ENCODE measurements at places on chromosomes 7 and 10. TPM values are rescaled to one million over a fixed set of nuclear protein-coding genes. Genes with fewer than 3 reads are reported as not detected.

DNA sequence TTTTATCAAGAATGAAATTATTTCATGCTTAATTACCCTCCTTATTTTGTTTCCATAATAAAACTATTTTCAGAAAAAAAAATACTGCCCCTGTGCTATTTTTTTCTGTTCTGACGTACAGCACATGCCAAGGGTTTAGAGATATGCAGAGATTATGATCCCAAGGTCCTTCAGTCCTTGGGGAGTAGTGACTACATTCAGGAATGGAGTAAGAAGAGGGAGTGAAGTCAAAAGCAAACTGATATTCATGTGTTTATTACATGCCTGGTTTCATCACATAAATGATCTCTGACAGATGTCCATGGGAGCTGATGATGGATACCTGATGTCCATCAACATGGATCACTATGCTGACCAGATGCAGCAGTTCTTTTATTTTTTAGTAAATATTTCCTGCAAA lies 17.2 kb downstream of the AKAP9 start:
- no peak for DNase-seq

- no peak for DNase-seq
These were observed 66.3 kb downstream of the ARHGAP22 start for GRCh38 chr10:48538611-48539010.

DNA sequence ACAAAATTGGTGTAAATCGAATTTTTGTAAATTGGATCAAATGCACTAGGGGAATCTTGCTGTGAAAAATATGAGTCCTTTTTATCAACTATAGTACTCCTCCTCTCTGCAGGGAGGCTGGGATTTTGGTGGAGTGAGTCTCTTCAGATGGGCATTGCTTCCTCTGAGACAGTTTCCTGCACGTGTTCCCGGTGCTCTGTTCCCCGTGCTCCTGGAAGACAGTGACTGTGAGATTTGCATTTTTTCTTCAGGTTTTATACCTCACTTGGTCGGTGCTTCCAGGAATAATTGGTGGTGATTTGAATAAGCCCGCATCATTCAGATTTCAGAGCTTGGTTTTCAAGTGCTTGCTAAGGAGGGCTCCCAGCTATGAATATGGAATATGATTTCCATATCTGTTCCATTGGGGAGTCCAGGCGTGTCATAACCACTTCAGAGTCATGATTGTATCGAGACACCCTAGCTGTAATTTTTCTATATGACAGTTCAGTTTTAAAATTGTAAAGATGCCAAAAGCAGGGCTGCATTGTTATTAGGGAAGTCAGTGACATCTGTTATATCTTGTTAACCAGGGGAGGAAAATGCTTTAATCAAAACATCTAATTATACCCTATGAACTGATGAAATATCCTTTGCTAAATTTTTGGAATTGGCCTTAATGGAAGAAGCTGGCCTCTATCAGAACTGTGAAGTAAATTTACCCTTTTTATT lies 12.3 kb downstream of the AUTS2 start:
- no peak for DNase-seq

- no peak for DNase-seq
These were observed 135.0 kb downstream of the ACTR3B start for GRCh38 chr7:152894295-152895170.

DNA sequence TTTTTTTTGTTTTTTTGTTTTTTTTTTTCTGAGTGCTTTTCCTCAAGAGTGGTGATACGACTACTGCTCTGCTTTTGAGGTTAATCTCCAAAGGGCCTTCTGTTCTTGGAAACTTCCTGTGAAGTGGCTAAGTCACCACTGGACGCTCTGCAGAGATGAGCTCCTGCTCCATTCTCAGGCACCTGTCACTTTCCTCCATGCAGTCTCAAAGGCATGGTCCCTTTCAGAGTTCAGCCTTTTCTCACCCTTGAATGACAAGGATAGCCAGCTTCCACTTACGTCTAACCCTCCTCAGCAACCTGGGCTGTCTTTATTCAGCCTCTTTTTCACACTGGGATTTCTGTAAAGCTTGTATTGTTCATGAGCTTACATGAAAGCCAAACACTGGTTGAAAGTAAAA lies 65.8 kb downstream of the BMPER start:
- DNase-seq = no peak

DNA sequence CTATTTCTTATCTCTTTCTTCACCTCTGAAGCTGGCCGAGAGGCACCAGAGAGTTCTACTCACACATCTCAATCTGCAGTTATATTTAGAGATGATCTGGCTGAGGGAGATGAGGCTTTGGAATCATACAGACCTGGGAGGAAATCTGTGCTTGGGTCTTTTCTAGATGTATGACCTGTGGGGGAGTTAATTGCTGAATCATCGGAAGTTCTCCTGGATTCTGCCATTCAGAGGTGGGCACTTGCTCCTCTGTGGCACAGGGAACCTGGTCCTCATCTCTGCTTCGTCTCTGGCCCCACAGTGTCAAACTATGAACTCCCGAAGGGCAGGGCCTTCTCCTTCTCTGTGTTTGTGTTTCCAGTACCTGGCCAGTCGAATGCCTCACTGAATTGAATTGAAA lies 52.5 kb downstream of the BLNK start:
- no peak for DNase-seq

- no peak for DNase-seq
These were observed 144.9 kb downstream of the SH3PXD2A start for GRCh38 chr10:103710490-103710889.

- no peak for DNase-seq
These were observed 317.8 kb downstream of the SH2D4B start for GRCh38 chr10:80855348-80855971.

- no peak for DNase-seq
These were observed 117.7 kb upstream of the TNRC18 start for GRCh38 chr7:5541087-5541992.

GRCh38 chr7:28378574-28379149 lies 33.7 kb upstream of the CREB5 start:
- no peak for DNase-seq

DNA sequence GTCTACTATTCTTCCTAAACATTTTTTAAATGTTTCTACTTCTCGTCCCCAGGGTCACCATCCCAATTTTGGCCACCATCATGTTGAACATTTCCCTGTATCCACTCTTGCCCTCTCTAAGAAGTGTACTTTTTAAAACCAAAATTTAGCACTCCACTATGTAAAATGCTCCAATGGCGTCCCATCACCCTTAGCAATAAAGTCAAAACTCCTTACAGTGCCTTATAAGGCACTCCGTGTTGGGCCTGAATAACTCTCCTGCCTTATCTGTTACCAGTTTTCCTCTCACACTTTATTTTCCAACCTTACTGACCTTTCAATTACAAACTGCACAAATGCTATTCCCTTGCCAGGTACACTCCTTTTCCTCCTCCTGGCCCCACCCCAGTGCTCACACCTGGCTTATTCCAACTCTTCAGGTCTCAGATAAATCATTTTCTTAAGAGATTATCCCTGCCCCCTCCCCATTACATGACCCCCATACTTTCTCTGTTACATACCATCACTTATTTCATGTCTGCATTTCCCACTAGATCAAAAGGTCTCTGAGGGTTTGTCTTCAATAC lies 1.3 kb downstream of the TMEM168 start:
- DNase-seq = no peak

DNA sequence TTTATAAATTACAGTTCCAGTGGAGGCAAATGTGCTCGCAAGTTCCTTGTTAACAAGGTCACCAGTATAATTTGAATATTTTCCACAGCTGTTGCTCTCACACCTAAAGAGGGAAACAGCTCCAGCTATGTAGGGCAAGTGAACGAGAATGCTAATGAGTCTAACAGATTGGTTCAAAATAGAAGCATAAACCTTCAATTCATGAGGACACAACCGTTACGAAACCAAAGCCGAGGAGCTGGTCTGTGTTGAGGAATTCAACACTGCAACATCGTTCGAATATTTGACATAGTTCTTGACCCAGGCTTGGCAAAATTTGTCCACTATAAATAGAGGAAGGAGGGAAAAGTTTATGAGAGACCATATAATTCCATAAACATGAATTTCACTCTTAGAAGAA lies 161.3 kb downstream of the KLF6 start:
- no peak for DNase-seq

DNA sequence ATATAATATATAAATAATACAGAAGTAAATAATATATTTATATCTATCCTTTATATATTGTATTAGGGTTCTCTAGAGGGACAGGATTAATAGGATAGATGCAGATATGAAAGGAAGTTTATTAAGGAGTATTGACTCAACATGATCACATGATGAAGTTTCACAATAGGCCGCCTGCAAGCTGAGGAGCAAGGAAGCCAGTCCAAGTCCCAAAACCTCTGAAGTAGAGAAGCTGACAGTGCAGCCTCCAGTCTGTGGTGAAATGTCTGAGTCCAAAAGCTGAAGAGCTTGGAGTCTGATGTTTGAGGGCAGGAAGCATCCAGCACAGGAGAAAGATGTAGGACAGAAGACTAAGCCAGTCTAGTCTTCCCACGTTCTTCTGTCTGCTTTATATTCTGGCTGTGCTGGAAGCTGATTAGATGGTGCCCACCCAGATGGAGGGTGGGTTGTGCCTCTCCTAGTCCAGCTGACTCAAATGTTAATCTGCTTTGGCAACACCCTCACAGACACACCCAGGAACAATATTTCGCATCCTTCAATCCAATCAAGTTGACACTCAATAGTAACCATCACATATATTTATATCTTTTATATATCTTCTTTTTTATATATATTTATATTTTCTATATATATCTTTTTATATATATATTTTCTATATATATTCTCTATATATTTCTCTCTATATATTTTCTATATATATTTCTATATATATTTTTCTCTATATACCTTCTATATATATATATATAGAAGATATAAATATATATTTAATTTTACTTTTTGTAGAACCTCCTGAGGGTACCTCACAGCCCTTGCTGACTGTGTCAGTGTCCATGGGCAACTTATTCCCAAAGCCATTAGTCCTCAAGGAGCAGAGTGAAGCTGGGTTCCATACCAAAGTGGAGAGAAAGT lies 24.6 kb upstream of the AKR1B10 start:
- DNase-seq = no peak

GRCh38 chr10:124474514-124475070 lies 13.0 kb downstream of the LHPP start:
- DNase-seq = no peak

DNA sequence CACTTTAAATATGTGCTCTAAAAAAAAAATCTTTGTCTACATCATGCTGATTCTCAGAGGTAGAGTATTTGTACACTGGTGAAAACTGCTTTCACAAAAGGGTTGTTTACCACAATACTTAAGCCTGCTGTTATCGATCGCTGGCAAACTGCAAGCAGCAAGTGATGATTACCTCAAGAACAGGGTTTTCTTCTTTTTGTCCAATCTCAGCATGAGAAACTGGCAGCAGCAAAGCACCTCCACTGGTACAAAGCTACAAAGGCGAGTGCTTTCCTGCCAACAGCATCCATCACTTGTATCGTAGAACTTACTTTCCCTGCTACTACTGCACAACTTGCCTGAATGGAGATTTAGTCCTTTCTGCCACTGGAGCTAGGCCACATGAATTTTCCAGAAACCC lies 276.5 kb downstream of the DGKB start:
- no peak for DNase-seq

DNA sequence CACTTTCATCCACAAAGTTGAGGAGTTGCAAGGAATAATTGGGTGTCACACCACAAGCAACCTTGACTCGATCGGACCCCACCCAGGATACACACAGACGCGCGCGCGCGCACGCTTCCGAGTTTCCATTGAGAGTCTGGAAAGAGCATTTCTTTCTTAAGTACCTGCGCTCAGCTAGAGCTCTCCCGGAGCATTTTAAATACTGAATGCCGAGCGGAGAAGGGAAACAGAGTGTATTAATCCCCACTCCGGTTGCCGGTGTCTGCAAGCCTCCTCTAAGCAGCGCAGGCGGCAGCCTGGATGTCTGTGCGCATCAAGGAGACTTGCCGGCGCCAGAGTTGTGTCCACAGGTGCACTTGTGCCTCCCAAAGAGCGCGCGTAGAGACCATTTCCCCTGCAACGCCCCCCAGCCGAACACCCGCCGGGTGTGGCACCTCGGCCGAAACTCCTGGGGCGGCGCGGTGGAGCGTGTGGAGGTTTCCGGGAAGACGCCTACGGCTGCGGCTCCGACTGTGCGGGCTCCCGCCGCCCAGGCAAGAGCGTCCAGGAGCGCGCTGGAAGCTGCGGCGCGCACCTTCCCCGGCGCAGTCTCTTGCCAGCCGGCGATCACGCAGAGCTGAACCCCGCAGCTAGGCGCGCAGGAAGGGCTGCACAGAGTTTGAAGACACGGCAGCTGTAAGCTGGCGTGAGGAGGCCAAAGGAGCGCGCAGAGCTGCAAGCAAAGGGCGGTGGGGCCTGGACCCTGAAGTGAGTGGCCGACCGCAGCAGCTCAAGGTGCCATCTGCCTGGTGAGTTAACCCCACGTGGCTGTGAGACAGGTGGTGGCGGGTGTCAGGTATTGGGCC lies 1.1 kb upstream of the FEZF1 start:
- DNase-seq = no peak

GRCh38 chr10:89069589-89069988 lies 79.0 kb downstream of the FAS start:
- no peak for DNase-seq

DNA sequence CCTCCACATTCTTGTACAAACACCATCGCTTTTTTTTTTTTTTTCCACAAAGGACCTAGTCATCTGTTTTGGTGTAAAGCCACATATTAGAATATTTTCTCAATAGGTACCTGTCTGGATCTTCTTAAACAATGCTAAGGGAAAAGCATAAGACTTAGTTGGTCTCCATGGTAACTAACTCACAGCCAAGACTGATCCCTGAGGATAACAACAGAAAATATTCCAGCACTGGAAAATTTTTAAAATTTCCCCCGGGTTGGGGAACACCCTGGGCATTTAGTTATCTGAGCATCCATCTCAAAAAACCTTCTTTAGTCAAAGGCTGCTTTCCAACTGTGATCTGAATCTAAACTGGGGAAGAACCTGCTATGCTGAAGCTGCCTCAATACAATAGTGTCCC lies 43.7 kb upstream of the CCDC6 start:
- DNase-seq = no peak

Gene PLCE1
- 8.6 TPM for total RNA-seq

Gene BHLHA15
- total RNA-seq = 0.49 TPM

Gene ZSCAN25
- total RNA-seq = 11.8 TPM

Gene GIMAP4
- 19.1 TPM for total RNA-seq

Gene ABCB1
- 1.1 TPM for total RNA-seq

Gene HMX3
- total RNA-seq = not detected

Gene FOXI2
- total RNA-seq = 0.20 TPM

Gene LBX1
- total RNA-seq = 0.20 TPM

Gene CYP26A1
- not detected for total RNA-seq

Gene HHEX
- 3.9 TPM for total RNA-seq

Gene UCN3
- not detected for total RNA-seq

Gene TRIM4
- total RNA-seq = 19.1 TPM

Gene WNT16
- total RNA-seq = 33.5 TPM

Gene CLDN3
- total RNA-seq = 0.20 TPM

Gene SPDYE16
- total RNA-seq = 0.10 TPM

All from skin of body (tissue), 3 donors.